Activated T-helper 2 cell treated with anti-CD3 and anti-CD28 coated beads, Interferon-gamma antibody, Interleukin-2, Interleukin-4, amounts not matched to agents 10 μg/mL and 5 μg/mL and 100 μg/mL, durations not matched to agents 14 hours and 24 hours and 36 hours (primary cell): ENCODE measurements at places on chromosomes 5 and 9.
A peak's percentile ranks its signal among the peaks of the same experiment; 100 is the strongest.

DNA sequence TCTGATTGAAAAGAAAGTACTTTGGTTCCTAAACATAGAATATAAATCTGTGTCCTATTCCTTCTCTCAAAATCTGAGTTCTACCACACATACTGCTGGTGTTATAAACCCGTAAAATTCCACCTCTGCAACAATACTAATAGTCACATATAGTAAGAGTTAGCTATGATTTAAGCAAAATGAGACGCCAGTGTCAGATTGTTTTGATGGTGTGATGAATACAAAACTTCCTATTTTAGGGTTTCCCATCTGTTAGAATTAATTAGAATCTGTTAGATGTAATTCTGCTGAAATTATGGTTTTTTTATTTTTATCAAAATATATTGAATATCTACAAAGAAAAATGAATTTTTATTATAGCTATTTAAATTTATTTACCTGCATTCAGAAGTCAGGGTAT, 26.7 kb downstream of the ARSK start:
- DNase-seq, result no peak

- no peak for DNase-seq
Measured at GRCh38 chr9:31574006-31574765, 810.3 kb upstream of the ACO1 start.

- DNase-seq, result no peak
Measured at GRCh38 chr5:69364850-69365249, 4.5 kb downstream of the AK6 start.

GRCh38 chr9:91048749-91049148, 247.1 kb downstream of the SYK start:
- DNase-seq, result peak; percentile 7

DNA sequence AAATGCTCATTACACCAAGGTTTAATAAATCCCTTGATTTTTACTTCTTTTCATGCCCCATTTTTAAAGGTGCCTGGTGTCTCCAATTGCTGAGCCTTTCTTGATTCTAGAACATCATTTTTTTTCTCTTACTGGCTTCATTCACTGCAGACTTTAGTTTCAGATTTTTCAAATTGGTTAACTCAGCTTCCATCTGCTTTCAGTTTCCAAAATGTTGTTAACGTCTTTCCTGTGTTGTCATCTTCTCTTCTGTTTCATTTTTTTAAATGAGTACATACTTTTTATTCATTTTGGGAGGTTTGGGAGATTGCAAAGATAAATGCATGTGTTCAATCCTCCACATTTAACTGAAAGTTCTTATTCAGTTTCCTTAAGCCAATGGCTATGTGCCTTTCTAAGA, 126.4 kb upstream of the CCNG1 start:
- DNase-seq, result no peak

- DNase-seq, result no peak
Measured at GRCh38 chr5:170757669-170758068, 25.9 kb upstream of the GABRP start.

GRCh38 chr9:92763721-92764380, 782 bp downstream of the BICD2 start:
- DNase-seq, result peak; percentile 22

DNA sequence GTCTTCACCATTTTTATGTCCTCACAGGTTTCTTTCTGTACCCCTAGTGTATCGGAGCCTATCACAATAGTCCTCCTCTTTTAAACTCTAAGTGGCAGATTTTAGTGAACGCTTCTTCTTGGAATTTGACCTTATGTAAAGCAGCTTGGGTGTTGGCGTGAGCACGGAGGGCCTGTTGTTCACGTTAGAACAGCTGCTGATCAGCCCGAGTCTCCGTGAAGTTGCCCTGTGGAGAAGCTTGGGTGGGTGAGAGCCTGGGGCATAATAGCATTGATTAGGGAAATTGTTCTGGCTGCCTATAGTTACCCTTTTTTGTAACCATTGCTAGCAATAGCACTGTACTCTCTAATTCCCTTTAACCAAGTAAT, 167.0 kb upstream of the OTULINL start:
- DNase-seq, result no peak

DNA sequence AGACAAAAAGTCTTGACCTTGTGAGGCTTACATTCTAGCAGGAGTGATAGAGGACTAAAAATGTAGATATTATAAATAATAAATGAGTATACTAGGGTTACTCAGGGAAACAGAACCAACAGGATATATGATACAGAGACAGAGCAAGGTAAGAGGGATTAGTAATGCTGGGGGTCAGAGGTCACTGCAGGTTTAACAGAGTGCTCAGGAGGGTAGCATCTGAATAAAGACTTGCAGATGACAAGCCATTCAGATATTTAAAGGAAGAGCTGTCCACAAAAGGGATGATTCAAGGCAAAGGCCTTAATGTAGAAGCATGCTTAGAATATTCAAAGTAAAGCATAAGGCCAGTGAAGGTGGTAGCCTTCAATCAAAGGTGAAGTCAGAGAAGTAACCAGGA, 65.6 kb upstream of the SEMA6A start:
- no peak for DNase-seq

GRCh38 chr9:133787754-133788025, 49.5 kb upstream of the SARDH start:
- DNase-seq, result no peak

DNA sequence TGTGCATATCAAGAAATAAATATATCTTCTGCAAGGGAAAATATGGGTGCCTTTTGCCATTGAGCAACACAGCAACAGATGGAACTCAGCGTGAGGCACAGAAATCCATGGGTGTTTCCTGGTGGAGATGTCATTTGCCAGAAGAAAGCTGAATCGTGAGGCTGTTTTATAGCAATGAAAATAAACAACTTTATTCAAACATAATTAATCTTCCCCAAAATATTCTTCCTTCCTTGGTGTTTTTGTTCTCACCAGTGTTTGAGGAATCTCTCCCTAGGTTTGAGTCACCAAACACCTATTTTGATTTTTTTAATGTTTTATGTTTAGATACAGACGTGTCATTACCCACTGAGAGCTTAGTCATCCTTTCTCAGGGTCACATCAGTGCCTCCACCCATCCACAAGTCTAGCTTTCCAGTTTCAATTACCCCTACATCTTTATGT, 65.8 kb upstream of the PAPPA start:
- no peak for DNase-seq
